Fibroblast of gingiva (primary cell): ENCODE measurements at places on chromosomes 7 and 10.

- no peak for DNase-seq
These were observed 101.8 kb downstream of the CABCOCO1 start for GRCh38 chr10:61764486-61764885.

GRCh38 chr10:28806951-28807759 is 129.8 kb downstream of the BAMBI start:
- DNase-seq: no peak

- peak; percentile 66 for DNase-seq
These were observed 32.2 kb upstream of the EXOC6 start for GRCh38 chr10:92816091-92816531.

- peak; percentile 68 for DNase-seq
These were observed 171.5 kb upstream of the ADCY1 start for GRCh38 chr7:45402480-45403218.

DNA sequence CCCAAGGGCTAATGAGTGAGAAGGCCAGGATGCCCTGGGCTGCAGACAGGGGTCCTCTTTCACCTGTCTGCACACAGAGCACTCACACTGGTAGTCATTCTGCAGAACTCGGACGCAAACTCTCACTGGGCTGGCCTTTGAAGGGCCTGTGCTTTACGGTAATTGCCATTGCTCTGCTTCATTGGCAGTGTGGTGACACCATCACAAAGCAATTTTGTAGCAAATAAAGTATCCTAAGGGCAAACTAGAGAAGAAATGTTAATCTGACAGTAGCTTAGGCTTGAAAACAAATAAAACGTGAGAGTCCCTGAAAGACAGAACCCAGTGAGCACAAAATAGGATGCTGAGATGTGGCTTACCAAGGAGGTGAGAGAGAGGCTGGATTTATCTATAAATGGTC is 30.6 kb upstream of the FIGNL1 start:
- no peak for DNase-seq

DNA sequence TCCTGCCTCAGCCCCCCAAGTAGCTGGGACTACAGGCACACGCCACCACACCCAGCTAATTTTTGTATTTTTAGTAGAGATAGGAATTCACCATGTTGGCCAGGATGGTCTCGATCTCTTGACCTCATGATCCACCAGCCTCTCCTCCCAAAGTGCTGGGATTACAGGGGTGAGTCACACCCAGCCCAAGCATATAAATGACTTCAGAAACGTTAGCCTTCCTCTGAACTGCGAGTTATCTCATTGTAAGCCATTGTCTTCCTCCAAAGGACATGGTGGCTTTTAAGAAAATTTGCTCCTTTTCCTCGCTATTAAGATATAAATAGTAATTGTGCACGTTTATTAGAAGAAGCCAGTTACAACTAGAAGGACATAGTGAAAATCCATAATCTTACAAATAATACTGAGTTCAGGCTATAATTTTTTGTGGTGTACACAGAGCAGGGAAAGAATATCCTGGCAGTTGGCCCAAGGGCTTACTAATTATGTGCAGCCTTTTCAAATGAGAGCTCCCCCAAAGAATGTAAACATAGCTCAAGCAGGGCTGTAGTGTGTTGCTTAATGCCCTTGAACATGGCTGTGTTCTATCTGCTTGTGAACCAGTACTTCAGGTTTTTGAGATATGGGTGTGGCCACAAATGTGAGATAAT is 495.8 kb downstream of the PARD3 start:
- peak; percentile 94 for DNase-seq

DNA sequence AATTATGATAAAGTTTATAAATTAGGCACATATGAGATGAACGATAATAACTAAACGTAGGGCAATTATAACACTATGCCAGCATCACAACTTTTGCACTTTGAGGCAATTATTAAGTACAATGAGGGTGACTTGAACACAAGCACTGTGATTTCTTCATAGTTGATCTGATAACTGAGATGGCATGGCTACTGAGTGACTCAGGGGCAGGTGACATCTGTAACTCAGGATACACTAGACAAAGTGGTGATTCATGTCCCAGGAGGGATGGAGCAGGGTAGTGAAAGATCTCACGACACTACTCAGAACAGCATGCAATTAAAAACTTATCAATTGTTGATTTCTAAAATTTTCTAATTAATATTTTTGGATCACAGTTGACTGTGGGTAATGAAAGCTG is 98.3 kb upstream of the ARHGAP21 start:
- peak; percentile 11 for DNase-seq
